Liver (tissue), 10 donors: ENCODE measurements at places on chromosomes 4 and X. TPM values are rescaled to one million over a fixed set of nuclear protein-coding genes. Genes with fewer than 3 reads are reported as not detected.
A peak's percentile ranks its signal among the peaks of the same experiment; 100 is the strongest.

- no peak overlapping the region for H3K27ac ChIP-seq
- no peaks in the 10 kb centered on the region for H3K27me3 ChIP-seq
- H3K4me3 ChIP-seq = no peak overlapping the region
- no peaks in the 10 kb centered on the region for H3K36me3 ChIP-seq
- DNase-seq = no peak
- H3K4me1 ChIP-seq = no peaks in the 10 kb centered on the region
These were observed 15.2 kb upstream of the GPC3 start for GRCh38 chrX:134000260-134001245.

DNA sequence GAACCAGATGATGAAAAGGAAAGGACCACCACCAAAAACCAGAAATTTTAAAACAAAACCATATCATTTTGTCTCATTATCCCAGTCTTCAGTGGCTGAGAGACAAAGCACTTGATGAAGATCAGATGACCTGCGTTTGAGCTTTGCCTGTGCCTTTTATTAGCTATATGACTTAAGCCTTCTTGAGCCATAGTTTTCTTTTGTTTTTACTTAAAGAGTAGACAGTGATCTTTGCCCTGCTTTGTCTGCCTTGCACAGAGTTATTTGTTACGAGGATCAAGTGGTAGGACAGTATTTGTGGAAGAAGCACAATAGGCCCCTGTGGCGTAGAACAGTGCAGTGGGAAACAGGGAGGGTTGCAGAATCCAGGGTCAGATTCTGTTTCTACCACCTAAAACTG, 89.9 kb downstream of the SLC10A6 start:
- H3K36me3 ChIP-seq = no peaks in the 10 kb centered on the region
- H3K4me1 ChIP-seq = no peaks in the 10 kb centered on the region
- no peak for DNase-seq

GRCh38 chr4:8541981-8542715, 38.0 kb upstream of the GPR78 start:
- H3K4me1 ChIP-seq = no peaks in the 10 kb centered on the region
- H3K4me3 ChIP-seq = no peak overlapping the region
- H3K27ac ChIP-seq = no peak overlapping the region

DNA sequence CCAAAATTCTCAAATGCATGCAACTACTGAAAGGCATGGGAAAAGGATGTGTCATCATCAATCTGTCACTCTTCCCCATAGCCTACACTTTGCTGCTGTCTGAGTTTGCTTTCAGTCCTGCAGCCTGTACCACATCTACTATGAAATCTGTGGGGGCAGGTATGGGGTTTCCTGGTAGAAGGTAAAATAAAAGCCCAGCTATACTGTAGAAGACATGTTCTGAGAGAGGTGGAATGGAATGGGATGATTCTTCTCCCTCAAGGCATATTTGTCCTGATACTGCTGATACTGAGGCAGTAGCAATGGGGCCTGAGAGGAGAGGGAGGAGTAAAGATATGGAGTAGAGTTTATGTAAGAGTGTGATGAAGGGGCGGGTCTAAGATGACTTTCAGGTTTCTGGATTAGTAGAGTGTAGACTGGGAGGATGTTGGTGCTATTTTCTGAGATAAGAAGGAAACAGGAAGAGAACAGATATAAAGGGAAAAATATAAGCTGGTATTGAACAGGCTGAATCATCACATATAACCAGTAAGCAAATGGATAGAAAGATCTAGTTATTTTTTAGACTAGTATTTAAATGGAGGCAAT, 38.7 kb upstream of the GYPA start:
- H3K27me3 ChIP-seq = no peaks in the 10 kb centered on the region
- no peaks in the 10 kb centered on the region for H3K36me3 ChIP-seq
- H3K4me1 ChIP-seq = no peaks in the 10 kb centered on the region
- no peak for DNase-seq
- no peak overlapping the region for H3K4me3 ChIP-seq

DNA sequence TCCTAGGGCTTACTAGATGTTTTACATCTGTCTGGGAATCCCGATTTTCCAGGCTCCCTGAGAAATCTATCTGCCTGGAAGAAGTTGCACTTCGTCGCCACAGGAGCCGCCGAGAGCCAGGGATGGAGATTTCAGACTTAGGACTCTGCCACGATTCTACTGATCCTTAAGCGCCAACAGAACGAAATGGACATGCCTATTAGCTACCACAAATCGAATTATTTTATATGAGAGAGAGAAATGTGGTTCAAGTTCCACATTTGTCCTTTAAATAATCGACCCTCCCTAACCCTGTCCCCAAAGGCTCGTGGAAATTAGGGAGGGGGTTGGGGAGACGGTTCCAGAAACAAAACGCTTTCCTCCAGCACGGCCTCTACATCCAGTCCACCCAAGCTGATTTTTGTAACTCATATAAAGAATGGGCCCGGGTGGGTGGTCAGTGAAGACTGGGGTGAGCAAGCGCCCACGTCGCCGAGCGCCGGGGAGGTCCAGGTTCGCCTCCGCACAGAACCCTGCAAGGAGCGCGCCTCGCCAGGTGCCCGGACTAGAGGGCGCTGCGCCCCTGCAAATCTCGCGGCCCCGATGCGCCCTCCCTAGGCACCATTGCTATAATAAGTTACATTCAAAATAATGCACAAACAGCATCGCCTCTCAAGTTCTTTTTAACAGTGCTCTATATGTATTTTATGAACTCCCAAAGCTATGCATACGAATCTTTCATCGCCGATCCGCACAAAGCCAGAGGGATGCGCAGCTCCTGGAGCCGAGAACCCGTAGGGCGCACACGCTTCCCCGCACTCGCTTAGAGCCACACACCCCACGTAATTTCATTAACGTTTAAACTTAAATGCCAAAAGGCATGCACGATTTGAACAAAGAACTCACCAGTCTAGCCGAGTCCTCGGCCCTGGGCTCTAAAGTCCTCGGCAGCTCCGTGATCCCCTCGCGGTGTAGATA, 2.1 kb upstream of the FAT1 start:
- H3K4me1 ChIP-seq = peaks cover 3% of the 10 kb centered on the region
- H3K27me3 ChIP-seq = no peaks in the 10 kb centered on the region
- H3K4me3 ChIP-seq = peak overlapping the region; percentile 88
- H3K27ac ChIP-seq = peak overlapping the region; percentile 80
- DNase-seq = peak; percentile 75

- no peaks in the 10 kb centered on the region for H3K36me3 ChIP-seq
- no peaks in the 10 kb centered on the region for H3K27me3 ChIP-seq
- no peak overlapping the region for H3K4me3 ChIP-seq
- DNase-seq = no peak
- H3K27ac ChIP-seq = no peak overlapping the region
These were observed 565.6 kb upstream of the EPHA5 start for GRCh38 chr4:66235876-66236275.

DNA sequence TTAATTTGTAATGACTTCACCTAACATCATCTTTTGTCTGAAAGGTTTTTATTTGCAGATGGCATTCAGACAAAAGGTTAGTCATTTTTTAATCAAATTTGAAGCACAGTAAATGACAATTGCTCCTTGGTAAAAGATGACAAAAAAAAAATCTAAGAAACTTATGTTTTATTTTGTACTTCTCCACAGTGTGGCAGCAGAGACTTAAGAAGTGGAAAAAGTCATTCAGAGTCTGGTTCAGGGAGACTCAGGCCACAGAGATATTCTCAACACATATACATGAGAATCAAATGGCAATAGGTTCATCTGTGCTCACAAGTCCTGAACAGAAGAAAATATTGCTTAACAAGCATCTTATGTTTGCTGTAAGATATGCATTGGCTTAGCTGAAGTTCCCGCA, 436.2 kb downstream of the KCNIP4 start:
- no peaks in the 10 kb centered on the region for H3K4me1 ChIP-seq
- DNase-seq = no peak
- H3K4me3 ChIP-seq = no peak overlapping the region
- no peaks in the 10 kb centered on the region for H3K36me3 ChIP-seq
- no peak overlapping the region for H3K27ac ChIP-seq

DNA sequence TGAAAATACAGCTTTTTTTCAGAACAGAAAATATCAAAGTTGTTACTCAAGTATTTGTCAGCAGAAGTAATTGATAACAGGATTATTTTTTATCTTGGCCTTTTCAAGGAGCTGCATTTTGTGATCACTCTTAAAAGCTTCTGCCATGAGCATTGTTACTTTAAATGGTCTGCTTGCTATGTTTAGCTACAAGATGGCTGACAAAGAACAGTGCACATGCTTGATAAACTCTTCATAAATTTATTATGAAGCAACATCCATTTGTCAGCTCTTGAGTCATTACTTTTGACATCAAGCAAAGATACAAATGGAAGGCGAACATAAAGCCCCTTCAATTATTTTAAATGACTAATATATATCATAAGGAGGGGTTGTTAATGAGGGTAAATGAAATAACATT, 205.4 kb upstream of the RPS6KA3 start:
- H3K36me3 ChIP-seq = no peaks in the 10 kb centered on the region
- no peak for DNase-seq
- H3K27ac ChIP-seq = no peak overlapping the region
- H3K4me1 ChIP-seq = no peaks in the 10 kb centered on the region

DNA sequence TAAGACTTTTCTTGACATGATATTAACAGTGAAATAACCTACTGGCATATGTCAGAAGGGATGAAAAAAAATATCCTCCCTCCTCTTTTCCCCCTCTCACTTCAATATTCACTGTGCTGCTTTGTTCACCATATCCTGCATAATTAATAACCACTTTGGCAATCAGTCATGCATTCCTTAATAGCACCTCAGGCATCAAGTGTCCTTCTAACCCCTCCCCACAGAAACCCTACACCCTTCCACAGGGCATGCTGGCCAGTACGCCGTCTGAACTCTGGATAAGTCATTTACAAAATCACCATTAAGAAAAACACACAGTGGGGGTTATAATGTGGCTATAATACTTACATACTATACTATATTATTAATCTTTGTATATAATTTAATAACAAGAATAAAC, 165.9 kb downstream of the PDGFC start:
- no peaks in the 10 kb centered on the region for H3K4me1 ChIP-seq
- DNase-seq = no peak
- H3K36me3 ChIP-seq = no peaks in the 10 kb centered on the region
- H3K27me3 ChIP-seq = no peaks in the 10 kb centered on the region
- H3K4me3 ChIP-seq = no peak overlapping the region

GRCh38 chrX:48981178-48981577, 9.5 kb upstream of the KCND1 start:
- H3K4me3 ChIP-seq = no peak overlapping the region
- H3K27ac ChIP-seq = no peak overlapping the region
- no peaks in the 10 kb centered on the region for H3K4me1 ChIP-seq
- H3K27me3 ChIP-seq = no peaks in the 10 kb centered on the region

- no peak for DNase-seq
- H3K4me1 ChIP-seq = no peaks in the 10 kb centered on the region
- H3K4me3 ChIP-seq = no peak overlapping the region
- no peaks in the 10 kb centered on the region for H3K36me3 ChIP-seq
- no peak overlapping the region for H3K27ac ChIP-seq
These were observed 35.6 kb upstream of the C1QTNF7 start for GRCh38 chr4:15392053-15392805.

Gene RASL11B
- 1.0 TPM for polyA plus RNA-seq

Gene CCDC149
- 4.3 TPM for polyA plus RNA-seq

Gene USP26
- not detected for polyA plus RNA-seq

Gene ITM2A
- 1.2 TPM for polyA plus RNA-seq

Gene NCBP2L
- polyA plus RNA-seq = 0.02 TPM

Gene RGN
- 144 TPM for polyA plus RNA-seq
